ENCODE measurements at places on chromosomes 7 and 10.
A peak's percentile ranks its signal among the peaks of the same experiment; 100 is the strongest.

GRCh38 chr10:43222210-43222720, 44.6 kb downstream of the RASGEF1A start:
- DNase-seq: peak; percentile 8

- DNase-seq: no peak
Measured at GRCh38 chr7:77550586-77550985, 13.5 kb downstream of the PTPN12 start.

DNA sequence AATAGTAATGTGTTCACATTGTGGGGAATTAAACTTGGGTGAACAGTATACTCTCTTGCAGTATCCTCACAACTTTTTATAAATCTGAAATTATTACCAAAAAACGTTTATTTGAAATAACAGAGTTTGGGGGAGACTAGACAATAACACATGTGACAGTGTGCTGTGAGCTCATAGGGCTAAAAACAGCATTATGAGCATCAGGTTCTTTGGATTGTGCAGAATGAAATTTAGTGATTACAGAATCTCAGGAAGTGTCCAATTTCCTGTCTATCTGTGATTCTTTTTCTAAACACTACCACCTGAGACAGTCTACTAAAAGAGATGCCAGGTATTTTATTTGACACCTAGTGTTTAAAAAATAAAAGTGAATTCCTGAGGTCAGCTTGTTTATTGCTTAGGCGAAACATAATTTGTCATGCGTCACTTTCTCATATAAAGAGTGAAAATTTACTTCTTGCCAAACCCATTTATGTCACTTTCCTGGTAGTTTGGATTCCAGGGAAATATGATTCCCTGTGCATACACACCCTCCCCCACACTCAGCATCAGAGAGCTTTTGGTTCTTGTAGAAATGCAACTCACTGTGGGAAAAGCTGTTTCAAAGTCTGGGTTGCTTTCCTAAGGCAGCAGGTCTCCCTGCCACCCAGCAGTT, 71.2 kb downstream of the AOAH start:
- no peak for DNase-seq

DNA sequence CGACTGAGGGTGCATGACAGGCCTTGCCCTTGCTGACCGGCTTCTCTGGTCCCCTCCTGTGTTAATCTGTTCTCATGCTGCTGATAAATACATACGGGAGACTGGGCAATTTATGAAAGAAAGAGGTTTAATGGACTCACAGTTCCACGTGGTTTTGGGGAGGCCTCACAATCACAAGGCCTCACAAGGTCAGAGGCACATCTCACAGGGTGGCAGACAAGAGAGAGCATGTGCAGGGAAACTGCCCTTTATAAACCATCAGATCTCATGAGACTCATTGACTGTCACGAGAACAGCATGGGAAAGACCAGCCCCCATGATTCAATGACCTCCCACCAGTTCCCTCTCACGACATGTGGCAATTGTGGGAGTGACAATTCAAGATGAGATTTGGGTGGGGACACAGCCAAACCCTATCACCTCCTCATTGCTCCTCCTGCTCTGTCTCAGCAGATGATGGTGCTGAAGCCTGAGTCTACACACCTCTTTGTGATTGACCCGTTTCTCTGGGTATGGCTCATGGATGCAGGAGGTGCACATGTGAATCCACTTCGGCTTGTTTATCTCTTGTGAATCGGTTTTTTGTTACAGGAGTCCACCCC, 547.8 kb downstream of the DNAJB6 start:
- no peak for DNase-seq

- DNase-seq: no peak
Measured at GRCh38 chr7:92750447-92750839, 85.9 kb downstream of the CDK6 start.

- no peak for DNase-seq
Measured at GRCh38 chr10:26802527-26802926, 58.2 kb downstream of the ABI1 start.

GRCh38 chr7:26186364-26187311, 13.9 kb downstream of the HNRNPA2B1 start:
- no peak for DNase-seq

DNA sequence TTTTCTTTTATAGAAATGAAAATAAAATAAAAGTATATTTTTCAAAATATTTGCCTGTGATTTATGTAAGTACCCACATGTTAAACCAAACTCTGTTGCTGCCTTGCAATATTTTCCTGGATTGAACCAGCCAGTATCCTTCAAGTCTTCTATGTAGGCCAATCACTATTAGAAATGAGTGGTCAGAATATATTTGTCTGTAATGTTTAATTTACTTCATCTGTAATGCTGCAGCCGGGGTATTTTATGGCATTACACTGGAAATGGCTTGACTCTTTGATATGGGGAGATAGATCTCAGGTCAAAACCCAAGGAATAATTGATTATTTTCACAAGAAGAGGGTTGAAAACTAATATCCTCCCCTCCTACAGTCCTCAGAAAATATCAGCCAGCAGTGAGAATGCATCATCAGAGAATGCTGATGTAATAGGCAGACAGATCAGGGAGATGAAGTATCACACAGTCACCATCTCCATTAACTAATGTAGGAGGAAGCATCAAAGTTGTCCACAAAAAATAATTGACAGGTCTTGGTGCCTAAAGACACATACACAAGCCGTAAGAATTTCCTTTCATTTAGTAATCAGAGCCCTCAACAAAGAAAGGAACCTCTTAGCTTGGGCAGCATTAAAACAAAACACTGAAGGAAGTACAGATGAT, 82.5 kb downstream of the VWDE start:
- DNase-seq: no peak

DNA sequence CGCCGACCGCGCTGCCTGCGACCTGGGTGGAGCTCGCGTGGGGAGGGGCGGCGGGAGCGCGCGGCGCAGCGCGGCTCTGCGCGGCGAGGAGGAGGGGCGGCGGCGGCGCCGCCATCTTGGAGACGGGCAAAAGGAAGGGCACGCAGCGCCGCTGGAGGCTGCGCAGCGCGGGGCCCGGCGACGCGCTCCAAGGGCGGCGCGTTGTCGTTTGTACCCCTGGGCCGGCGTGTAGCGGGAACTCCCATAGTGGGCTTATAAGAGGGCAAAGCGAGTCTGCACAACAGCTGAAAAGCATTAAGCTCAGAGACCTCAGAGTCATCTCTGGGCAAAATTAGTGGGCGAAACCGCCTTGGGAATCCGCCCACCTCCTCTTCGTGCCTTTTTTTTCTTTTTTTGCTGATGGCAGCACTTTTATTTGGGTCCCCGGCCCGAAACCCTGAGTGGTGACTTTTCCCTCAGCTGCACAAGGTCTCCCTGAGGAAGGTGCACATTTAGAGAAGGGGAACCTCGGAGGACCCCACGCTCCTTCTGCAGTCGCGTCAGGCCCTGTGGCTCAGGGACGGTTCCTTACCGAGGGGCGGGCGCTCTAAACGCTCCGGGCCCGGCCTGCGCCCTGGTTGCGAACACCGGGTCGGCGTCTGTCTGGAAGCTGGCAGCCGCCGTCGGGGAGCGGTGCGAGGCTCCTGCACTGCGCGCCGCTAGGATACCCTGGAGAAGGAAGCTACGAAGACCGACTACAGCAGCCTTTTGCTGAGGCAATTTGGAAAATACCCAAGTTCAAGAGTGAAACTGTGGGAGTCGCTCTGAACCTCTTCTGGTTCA, 428 bp upstream of the MCMBP start:
- DNase-seq: peak; percentile 79

Data from H9 (cell line).